ENCODE measurements at places on chromosomes 1 and 21. TPM values are rescaled to one million over a fixed set of nuclear protein-coding genes. Genes with fewer than 3 reads are reported as not detected.

- DNase-seq, result no peak
These were observed 386.6 kb downstream of the PTBP2 start for GRCh38 chr1:97108179-97108578.

- DNase-seq, result no peak
These were observed 13.4 kb downstream of the OSCP1 start for GRCh38 chr1:36436821-36437220.

DNA sequence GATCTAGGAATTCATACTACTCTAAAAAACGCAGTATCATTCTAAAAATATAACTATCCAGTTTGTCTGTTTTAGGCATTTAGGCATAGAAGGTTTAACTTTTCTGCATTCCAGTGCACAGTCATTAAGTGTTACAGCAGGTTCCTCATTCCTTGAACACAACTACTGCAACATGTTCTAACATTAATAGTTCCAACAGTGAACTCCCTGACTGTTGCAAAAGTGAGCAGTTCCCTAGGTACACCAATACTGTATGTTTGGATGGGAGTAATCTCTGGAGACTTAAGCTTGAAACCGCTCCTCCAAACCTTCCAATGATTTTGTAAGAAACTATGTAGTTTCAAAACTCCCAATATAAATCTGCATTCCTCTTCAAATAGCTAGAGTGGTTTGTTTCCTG is 46.2 kb downstream of the UCHL5 start:
- DNase-seq, result no peak

EPHX1 gene
- 238 TPM for polyA plus RNA-seq

Data from brain (organoid and tissue), 16 donors.